NCI-H774 (cell line): ENCODE measurements at places on chromosomes 2 and 18.
A peak's percentile ranks its signal among the peaks of the same experiment; 100 is the strongest.

GRCh38 chr2:110657724-110658305 lies 20.0 kb downstream of the BUB1 start:
- DNase-seq: no peak

DNA sequence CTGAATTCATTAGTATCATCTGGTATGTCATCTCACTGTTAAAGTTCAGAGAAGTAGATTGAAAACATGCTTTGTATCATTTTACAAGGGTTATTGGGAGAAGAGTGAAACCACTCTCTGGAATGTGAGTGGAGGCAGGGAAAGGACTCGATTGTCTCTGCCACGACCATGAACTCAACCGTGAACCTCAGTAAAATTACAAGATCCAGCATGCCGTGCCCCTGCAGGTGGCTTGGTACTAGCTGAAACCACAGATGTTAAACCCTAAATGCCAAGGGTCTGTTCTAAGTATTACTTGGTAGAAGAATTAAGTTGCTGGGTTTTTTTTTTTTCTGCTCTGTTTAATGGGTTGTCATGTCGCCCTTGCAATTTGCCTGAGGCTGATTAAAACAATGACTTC lies 197.2 kb downstream of the MYO3B start:
- DNase-seq: no peak

GRCh38 chr18:78758496-78758895 lies 221.1 kb upstream of the SALL3 start:
- DNase-seq: no peak

GRCh38 chr2:176056406-176056805 lies 27.4 kb downstream of the EVX2 start:
- peak; percentile 44 for DNase-seq

GRCh38 chr2:3535794-3536681 lies 16.7 kb upstream of the ADI1 start:
- DNase-seq: no peak

- no peak for DNase-seq
Observed at GRCh38 chr18:63440881-63441280, 18.6 kb upstream of the VPS4B start.

DNA sequence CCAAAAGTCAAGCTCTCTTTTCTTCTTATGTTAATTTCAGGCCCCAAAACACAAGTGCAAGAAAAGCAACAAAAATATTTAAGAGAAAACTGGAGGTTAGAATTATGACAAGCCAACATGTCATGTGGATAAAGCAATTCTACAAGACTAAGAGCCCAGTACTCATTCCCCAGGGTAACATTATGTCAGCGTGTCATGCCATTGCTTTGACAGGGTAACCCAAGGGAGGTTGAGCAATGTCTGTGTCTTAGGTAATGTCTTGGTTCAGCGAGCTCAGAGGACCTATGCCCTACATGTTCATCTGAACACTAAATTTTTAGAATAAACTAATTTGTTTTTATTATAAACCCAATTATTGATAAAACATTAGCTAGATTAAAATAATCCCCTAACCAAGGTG lies 173.2 kb upstream of the ZNF804A start:
- DNase-seq: no peak

- no peak for DNase-seq
Observed at GRCh38 chr2:239495175-239495574, 94.4 kb upstream of the HDAC4 start.

DNA sequence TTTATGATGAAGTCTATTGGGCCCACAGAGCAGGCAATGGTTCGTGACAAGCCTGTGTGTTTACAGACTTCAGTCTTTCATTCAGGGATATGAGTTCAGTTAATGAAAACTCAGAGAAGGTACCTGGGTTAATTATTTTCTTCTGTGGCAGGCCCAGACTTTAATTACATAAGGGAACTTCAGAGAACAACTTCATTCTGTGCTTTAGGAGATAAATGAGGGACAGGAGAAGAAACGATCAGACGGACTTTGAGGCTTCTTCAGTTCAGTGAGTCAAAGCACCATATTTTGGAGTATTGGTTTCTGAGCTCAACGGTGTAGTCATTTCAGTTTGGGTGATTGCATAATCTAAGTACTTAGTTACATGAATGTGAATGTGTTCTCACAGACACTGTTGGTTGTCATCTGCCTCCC lies 203.0 kb upstream of the KCNJ3 start:
- DNase-seq: no peak

DNA sequence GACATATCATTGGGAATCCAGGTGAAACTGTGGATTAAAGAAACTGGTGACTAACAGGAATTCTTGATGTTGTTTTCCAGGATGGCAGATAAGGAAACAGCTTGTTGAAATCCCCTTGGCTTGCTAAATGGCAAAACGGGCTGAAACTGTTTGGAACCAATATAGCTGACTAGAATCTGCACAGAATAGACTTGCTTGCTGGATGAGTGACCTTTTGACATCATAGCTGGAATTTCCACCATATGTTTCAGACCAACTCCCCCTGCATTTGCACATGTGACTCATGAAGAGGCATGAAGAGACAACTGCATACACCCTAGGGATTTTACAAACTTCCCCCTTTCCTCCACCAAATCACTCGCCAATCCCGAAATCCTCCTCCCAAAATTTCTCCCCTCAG lies 87.7 kb upstream of the LYPD1 start:
- no peak for DNase-seq

DNA sequence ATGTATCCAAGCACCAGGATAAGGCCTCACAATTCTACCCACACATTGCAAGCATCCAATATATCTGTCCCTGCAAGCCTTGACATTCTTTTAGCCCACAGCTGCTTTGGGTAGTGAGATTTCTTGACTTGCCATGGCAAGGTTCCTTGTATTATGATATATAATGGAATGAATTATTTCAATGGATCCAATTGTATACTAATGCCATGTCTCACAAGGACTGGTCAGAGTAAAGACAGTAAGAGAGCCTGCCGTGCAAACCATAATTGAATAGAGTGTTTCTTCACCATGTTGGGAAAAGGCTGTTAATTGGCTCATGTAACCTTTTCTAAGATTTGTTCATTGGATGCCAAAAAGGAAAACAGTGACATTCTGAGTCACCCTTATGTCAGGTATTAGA lies 64.3 kb upstream of the RBBP8 start:
- DNase-seq: no peak

DNA sequence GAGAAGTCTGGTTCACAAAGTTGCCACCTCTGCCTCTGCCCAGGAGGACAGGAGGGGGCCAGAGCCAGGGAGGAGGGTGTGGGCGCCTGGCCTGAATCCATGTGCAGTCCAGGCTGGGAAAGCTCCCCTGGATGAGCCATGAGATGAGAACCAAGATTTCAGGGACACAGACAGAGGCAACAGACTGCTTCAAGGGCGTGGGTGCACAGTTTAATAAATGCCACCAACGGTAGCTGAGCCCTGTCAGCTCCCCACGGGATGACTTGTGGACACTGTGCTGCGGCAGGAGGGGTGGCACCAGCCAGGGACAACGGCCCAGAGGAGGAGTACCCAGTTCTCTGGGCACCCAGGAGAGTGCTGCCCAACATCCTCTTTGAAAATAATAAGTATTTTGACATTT lies 15.2 kb downstream of the CAPG start:
- DNase-seq: no peak

DNA sequence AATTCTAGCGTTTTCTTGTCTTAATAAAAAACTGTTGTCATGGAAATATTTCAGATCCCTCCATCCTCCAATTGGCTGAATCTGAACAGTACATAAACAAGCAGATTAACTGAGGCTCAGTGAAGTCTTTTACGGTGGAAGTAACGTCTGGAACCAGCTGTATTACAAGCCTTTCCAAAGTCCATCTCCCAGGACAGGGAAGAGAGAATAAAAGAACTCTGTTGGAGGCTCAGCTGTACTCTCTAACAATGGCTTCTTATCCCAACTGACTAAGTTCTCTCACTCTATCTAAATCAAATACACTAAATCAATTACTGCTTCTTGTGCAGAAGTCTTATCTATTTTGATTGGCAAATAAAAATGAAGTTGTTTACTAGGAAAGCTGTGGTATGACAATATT lies 19.9 kb upstream of the NEDD4L start:
- no peak for DNase-seq

DNA sequence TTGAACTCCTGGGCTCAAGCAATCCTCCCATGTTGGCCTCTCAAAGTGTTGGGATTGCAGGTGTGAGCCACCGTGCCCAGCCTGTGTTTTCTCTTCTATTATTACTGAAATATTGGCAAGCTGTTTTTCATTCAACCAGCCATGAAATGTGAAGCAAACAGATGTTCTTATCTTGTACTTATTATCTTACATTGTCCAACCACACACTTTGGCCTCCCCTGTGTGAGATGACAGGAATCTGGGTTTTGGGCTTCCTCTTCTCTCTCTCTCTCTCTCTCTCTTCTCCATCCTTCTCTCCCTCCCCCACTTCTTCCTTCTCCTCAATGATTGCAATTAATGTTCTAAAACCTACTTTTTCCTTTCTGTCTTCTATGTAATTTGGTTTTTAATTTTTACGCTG lies 33.1 kb downstream of the RAMP1 start:
- DNase-seq: no peak

- no peak for DNase-seq
Observed at GRCh38 chr2:229296536-229296935, 25.4 kb upstream of the PID1 start.

DNA sequence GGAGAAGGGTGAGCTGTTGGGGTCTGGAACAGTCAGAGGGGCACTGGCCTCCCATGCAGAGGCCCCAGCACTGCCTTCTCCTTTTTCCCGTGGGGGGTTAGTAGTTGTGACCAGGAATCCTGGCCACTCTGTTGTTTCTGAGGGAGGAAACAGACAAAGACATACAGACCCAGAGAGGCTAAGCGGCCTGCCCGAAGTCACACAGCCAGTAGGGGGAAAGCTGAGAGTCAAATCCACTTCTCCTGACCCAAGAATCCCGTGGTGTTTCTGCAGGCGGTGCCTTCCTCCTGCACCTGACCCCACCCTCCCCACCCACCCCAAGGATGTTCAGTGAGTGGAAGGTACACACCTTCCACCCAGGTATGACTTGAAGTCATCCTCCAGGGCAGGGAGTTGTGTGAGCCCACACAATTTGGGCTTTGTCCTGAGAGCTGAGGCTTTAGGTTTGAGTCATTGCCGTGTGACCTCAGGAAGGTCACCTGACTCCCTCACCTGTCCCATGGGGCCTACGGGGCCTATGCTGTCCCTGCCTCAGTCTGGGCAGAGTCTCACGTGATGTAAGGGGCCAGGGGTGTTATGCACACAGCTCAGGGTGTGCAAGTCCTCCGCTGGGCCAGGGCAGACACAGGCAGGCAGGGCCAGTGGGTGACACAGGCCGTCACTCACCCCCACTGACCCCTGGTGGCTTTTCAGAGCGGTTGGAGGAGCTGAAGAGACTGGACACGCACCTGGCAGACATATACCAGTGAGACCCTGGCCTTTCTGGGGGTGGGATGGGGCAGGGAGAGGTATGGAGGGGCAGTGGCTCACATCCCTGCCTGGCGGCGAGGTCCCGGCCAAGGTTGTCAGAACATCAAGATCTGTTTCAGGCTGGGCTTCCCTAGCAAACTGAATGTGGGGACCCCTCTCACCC lies 5.0 kb downstream of the NT5DC4 start:
- DNase-seq: no peak

DNA sequence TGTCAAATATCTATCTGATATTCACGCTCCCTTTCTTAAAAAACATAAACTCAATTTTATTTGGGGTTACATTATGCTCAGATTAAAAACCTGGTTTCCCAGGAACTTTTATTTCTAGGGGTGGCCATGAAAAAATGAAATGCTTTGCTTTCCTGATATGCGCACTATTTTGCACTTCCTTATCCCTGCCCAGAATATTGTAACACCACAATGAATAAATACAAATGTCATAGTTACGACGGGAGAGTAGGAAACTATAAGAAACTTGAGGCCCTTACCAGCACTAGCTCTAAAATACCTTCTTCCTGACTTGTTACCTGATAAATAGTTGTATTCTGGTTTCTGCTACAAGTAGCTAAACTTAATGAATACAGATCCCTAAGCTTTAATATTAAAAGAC lies 475.6 kb upstream of the CWC22 start:
- DNase-seq: no peak

- no peak for DNase-seq
Observed at GRCh38 chr18:32920796-32921787, 148.3 kb upstream of the KLHL14 start.

DNA sequence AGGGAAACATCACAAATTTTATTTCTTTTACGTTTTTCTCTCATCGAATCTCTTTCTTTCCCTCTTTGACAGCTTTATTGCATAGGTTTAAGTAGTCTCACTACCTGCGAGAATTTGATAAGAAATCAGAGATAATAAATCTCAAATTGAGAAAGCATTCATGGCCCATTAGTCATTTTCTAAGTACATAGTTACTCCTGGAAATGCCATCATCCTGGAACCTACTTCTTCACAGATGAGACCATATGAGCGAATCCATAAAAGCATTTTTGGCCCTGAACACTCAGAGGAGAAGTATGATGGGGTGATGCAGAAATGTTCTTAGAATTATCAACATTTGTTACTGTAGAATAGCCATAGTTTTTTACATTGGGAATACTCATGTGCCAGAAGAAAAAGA lies 138.0 kb upstream of the ARHGAP28 start:
- no peak for DNase-seq

GRCh38 chr2:37379881-37380296 lies 35.5 kb downstream of the QPCT start:
- DNase-seq: no peak

DNA sequence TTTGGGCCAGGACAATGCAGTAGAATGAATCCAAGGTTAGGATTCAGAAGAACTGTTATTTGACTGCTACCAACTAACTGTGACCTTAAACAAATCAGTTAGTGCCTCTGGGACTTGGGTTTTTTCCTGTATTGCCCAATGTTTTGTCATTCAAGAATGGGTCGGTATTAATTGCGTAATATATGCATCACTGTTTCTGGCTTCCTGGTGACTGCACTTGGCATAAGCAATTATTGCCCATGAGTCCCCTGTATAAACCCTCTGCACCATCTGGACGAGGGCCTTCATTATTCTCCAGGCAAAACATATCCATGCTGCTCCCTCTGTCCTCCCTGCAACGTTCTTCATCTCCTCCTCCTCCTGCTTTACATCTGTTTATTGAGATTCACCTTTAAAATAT lies 255.8 kb upstream of the LRRTM1 start:
- no peak for DNase-seq

DNA sequence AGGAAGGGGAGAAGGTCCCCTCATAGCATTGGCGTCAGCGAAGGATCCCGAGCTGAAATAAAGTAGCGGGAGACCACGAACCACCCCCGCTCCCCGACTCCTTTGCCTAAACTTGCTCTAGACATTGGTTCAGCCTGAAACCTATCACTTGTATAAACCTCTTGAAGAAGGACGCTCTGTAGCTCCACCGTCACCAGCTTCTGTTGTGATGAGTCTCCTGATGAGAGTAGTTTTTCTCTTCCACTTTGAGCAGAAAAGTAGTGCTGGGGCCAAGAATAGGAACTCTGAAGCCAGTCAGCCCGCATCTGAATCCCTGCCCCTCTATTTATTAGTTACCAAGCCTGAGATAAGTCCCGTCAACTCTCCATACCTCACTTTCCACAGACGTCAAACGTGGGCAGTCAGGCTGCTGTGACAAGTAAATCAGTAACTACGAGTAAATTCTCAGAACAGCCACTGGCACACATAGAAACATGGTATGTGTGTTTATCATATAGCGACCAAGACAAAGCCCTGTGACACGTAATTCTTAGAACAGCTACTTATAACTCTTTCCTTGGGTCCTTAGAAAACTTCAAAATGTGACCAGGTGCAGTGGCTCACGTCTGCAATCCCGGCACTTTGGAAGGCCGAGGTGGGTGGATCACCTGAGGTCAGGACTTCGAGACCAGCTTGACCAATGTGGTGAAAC lies 61.7 kb downstream of the CD226 start:
- no peak for DNase-seq
